Fibroblast of skin of back (primary cell): ENCODE measurements at places on chromosomes 12 and 14.

- DNase-seq: no peak
These were observed 244.0 kb downstream of the DUSP6 start for GRCh38 chr12:89108265-89108664.

GRCh38 chr12:53044052-53044581, 5.7 kb upstream of the TNS2 start:
- DNase-seq: no peak

DNA sequence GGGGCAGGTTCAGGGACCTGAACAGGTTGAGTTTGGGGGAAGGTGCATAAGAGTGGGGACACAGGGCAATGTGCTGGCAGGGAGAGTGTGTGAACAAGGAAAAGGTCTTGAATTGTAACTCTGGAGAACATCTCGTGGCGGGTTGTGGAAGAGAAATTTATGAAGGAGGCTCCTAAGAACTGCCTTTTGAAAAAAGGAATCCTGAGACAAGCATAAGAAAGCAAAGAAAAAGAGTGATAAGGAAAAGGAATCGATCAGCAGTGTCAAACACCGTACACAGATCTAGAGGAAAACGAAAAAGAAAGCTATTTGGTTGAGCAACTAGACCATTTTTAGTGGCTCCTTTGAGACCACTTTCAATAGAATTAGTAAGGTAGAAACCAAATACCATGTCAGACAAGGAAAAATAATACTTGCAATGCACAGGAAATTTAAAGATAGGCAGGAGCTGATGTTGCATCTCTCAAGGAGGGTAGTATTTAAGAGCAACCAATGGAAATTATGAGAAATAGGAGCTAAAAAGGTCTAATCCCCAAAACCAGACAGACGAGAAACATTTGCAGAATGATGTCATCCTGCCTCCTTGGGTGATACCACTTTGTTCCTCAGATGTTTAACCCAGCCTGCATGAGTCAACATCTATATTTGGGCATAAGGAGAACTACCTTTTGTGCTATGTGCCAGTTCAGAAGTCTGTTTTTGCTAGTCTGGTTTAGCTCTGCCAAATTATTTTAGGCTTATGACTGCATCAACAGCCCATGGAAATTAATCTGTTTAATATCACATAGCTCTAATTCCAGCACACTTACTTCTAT, 64.5 kb upstream of the STK38L start:
- peak; percentile 100 for DNase-seq

DNA sequence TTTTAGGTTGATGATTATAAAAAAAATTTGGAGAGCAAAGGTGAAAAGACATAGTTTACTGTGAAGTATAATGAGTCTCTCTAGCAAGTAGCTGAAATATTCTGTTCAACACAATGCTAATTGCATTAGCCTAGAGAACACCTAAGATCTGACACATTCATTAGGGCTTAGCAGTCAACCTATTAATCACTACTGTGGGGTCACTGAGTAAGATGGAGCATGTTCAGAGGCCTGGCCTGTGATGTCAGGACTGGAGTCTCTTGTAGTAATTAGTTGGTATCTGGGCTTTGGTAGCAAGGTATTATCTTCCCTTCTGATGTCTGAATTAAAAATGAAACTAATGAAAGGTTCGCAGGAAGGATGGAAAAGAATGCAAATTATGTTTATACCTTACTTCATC, 112.7 kb downstream of the SLC16A7 start:
- no peak for DNase-seq

DNA sequence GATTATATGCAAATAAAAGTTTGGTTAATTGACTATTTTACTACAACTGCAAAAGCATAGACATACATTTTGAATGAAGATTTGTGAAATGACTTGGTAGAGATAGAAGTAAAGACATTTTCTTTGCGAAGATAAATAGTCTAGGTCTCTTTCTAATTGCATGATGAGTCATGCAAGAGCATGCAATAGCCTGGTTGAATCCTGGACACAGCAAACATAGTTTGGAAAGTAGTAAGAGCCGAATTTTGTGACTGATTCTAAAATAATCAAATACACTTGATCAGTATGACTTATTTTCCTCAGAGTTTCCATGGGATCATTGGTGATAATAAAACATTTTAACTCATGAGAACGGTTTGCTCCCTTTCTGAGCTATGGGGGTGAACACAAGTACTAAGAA, 27.7 kb upstream of the CAND1 start:
- peak; percentile 40 for DNase-seq

DNA sequence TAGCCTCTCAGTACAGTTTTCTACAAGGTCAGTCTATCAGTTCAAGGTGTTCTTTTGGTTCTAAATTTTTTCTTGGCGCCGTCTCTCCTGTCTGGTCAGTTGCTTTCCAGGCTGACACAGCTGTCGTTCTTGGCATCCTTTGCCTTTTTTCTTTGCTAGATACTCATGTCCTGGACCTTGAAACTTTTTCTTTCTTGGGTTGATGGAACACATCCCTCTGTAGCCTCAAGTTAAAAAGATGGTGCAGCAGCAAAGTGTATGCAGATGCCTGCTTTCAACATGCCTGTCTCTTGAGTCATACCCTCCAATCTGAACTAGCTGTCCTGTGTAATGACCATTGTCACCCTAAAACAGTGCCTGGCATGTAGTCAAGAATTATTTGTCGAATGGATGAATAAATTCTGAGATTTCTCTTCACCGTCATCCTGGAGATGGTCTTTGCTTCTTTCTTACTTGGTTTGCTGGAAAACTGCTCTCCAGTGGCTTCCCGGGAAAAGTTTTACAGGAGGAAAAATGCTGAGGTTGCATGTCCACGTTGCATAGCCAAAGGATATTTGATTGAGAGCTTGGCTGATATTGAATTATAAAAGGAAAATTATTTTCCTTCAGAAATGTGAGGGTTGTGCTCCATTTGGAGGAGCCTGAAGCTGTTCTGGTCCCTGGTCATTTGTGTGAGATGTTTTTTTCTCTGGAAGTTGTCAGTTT, 4.6 kb downstream of the NYNRIN start:
- DNase-seq: peak; percentile 70

GRCh38 chr14:101294136-101294535, 267.2 kb upstream of the DIO3 start:
- DNase-seq: no peak

- no peak for DNase-seq
These were observed 14.4 kb downstream of the SPRYD3 start for GRCh38 chr12:53064613-53065436.

DNA sequence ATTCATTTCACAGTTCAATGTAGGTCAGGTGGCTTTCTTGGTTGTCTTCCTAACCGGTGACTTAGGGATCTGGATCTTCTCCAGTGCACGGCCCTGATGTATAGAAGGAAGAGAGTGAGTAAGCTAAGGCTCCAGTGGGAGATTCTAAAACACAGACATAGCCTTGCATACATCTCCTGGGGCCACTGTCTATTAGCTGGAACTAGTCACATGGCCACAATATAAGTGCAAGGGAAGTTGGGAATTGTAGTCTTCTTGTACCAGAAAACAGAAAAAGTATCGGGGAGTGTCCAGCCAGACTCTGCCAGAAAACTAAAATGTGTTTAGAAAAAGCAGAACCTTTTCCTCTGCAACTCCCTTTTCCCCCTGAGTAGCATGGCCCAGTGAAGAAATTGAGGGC, 531.6 kb downstream of the VRK1 start:
- peak; percentile 4 for DNase-seq

GRCh38 chr12:105555556-105556295, 225.2 kb downstream of the C12orf75 start:
- DNase-seq: no peak

GRCh38 chr14:68473069-68473468, 319.8 kb downstream of the ZFP36L1 start:
- DNase-seq: no peak

- no peak for DNase-seq
These were observed 386 bp downstream of the DGKA start for GRCh38 chr12:55931317-55931779.
